ENCODE measurements at places on chromosomes 5 and 9.

- no peak for DNase-seq
These were observed 418.6 kb upstream of the TYRP1 start for GRCh38 chr9:12274577-12274976.

DNA sequence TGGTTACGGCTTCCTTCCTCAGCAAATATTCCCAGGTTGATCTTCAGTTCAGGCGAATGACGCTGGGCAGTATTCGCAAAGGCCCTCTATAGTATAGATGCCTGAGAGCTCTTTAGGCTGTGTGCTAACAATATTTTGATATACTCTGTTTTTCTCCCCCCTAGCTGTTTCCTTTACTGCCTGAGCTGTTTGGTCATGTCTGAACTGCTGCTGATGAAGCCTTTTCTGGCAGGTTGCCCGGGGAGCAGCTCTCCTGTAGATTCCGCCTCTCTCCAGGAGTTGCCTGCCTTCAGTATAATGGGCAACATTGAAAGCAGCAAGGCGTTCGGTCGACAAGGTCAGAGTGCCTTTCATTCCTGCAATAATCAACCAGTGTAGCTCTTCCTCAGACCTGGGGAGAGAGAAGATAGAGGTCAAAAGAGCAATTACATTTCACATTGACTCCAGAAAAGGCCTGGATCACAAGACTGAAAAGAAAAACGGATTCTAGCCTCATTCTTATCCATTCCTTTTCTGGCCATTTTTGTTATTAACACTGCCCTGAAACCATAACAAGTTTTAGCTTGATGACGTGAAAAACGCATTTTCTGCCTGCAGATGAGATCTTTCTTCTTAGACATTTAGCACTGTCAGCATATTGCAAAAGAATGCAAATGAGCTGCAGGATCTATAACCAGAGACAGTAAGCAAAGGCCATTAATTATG is 60.1 kb upstream of the ZNF608 start:
- DNase-seq: peak; percentile 9

DNA sequence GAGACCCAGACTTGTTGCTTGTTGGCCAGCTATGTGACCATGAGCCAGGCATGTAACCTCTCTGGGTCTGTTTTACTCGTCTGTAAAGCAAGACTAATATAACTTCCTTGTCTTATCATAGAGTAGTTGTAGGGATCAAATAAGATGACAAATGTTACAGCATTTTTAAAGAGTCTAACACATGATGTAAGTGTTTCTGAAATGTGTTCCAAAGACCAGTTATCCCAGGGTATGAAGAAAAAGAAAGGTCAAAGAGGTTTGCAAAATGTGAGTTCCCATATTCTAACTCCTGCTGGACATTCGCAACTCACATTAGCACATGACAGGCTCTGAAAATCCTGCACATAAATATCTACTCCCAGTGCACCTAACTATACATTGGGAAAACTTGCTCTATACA is 28.5 kb upstream of the MATR3 start:
- DNase-seq: no peak

- no peak for DNase-seq
These were observed 52.4 kb downstream of the FBXW11 start for GRCh38 chr5:171953860-171954701.

DNA sequence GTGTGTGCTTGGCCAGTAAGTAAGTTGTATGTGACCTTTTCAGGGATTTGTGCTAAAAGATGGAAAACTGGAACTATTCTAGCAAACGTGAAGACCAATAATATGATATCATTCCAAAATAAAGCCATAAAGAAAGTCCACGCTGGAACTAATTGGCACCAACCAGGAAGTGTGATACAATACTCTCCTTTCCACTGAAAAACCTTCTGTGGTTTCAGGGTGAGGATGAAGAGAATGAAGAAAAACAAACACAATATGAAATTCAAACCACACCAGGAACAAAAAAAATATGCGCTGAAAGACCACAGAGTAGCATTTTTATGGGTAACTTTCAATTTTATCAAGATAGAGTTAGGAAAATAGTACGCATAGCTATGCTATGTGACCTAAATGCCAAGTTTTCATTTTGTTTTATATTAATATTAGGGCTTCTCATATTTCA is 105.8 kb downstream of the EFNA5 start:
- no peak for DNase-seq

GRCh38 chr9:33850267-33850629 is 33.3 kb downstream of the UBE2R2 start:
- no peak for DNase-seq

DNA sequence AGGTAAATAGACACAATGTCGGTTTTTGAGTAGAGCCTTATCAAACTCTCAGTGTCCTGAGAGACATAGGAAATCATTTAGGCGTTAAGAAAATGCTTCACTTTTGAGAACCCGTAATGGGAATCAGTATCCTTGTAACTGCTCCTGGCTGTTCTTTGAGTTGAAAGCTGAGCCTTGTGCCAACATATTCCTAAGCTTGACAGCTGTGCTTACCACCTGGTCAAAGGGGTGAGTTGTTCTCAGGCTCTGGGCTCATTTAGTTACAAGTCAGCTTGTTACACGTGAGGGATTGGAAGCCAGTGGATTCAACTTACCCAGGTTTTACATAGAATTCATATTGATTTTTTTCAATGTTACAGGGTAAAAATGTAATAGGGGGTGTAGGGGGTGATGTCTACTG is 145.9 kb downstream of the GABRB2 start:
- no peak for DNase-seq

DNA sequence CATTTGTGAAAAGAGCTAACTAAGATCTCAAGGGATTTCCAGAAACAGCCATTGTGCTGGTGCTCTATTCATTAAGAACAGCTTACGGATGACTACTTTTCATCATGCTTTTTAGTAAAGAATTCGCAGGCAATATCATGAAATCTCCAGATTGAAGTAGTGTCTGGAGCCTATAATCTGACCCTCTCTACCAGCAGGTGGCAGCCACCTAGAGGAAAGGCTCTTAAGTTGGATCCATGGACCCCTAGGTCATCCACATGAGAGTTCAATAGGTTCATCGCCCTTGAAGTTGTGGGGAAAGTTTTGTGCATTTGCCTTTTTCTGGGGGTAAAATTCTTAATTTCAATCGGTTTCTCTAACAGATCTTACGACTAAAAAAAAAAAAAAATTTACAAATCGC is 82.3 kb downstream of the SLC1A3 start:
- peak; percentile 8 for DNase-seq

DNA sequence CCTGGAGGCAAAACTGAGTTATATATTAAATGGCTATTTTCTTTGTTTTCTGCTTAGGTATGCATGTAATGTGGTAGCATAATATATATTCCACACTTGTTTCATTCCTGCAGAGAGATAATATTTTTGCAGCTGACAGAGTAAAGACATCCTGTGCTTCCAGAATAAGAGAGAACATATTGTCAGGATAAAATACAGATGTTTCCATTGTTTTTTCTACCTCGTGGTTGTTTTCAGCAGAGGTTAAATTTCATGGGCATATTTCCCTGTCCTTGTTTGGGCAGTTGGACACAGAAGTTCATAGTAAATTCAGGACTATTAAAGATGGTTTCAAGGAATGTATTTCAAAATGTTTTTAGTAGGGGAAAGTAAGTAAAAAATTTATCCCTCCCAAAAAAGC is 47.6 kb upstream of the MEGF10 start:
- no peak for DNase-seq

DNA sequence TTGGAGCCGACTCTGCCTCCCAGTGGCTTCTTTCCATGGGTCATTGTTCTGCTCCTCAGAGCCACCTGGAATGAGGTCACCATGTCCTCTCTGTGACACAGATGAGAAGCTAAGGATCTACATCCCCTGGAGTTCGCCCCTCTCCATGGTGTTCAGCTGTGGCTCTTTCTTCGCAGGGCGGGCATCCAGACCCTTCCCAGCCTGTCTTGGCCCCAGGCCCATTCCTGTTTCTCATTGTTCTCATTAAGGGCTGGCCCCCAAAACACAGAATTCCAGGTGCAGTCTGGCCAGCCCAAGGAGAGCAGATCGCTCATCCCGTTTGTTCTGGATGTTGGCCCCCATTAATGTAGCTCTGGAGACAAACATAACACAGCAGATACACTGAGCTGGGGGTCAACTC is 66.4 kb upstream of the COL15A1 start:
- no peak for DNase-seq

- DNase-seq: peak; percentile 38
These were observed 603.3 kb downstream of the KIF4B start for GRCh38 chr5:155616779-155617392.

GRCh38 chr5:45687701-45688100 is 8.5 kb downstream of the HCN1 start:
- no peak for DNase-seq

GRCh38 chr9:706606-707459 is 134.7 kb upstream of the DMRT1 start:
- DNase-seq: peak; percentile 68

GRCh38 chr5:178671602-178672144 is 44.8 kb upstream of the CLK4 start:
- DNase-seq: no peak

DNA sequence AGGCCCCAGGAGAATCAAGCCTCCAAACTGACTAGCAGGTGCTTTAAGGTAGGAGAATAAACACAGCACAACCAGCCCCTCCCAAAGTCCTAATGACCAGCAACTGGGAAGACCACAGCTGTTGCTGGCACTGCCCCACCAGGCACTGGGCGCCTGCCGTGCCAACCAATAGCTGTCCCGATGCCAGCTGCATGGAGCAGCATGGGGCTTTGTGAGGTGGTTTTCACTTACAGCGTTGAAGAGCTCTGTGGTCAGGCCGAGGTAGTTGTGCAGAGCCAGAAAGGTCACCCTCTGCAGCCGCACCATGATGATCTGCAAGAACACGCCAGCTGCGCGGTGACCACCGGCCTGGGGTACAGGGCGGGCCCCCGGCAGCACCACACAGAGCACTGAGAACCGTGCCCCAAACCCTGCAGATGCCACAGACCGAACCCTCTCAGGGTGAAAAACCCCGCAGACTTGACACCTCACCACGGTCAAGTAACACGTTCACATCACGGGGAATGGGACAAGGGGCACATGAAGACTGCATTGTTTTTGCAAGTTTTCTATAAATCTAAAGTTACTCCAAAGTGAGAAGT is 28.7 kb downstream of the PNPLA7 start:
- DNase-seq: no peak

- no peak for DNase-seq
These were observed 29.5 kb downstream of the TGFBI start for GRCh38 chr5:136058039-136058971.

DNA sequence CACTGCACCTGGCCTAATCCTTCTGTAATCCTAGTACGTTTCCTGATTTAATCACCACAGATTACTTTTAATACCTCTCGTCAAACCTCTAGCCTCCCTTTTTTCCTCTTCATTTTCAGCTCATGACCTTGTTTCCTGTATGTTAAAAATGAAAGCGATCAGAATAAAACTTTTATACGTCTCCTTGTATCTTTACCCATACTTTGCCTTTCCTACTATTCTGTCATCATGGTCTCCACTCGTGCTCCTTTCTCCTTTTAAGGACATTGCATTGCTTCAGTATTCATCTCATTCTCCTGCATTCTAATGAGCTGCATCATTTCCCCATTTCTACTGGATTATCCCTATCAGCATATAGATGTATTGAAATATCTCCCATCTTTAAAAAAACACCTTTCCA is 8.5 kb downstream of the CDC42SE2 start:
- DNase-seq: no peak

GRCh38 chr9:35690294-35690613 is 529 bp upstream of the TPM2 start:
- no peak for DNase-seq

- peak; percentile 69 for DNase-seq
These were observed at the start of gene WNK2 for GRCh38 chr9:93183663-93184431. WNK2 (plus strand) TSS chr9:93184139; CDS start chr9:93184930, 791 bp downstream.

DNA sequence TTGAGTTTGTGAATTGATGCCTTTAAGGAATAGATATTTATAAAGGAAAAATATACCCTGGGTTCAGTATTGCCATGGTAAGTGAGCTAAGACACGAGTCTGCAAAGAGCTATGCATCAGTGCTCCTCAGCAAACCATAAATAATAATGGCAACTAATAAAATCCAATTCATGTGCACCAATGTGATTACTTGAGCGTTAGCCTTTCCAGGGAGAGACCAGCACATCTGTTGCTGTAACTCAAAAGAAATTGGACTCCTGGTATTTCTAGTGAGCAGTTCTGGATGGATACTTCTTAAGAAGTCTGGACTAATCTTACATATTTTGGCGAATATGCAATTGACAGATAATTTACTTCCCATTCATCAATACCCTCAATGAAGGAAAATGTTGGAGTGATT is 373.3 kb downstream of the ARHGEF28 start:
- DNase-seq: no peak

- DNase-seq: peak; percentile 68
These were observed 724 bp downstream of the PRRC2B start for GRCh38 chr9:131394464-131395156.

DNA sequence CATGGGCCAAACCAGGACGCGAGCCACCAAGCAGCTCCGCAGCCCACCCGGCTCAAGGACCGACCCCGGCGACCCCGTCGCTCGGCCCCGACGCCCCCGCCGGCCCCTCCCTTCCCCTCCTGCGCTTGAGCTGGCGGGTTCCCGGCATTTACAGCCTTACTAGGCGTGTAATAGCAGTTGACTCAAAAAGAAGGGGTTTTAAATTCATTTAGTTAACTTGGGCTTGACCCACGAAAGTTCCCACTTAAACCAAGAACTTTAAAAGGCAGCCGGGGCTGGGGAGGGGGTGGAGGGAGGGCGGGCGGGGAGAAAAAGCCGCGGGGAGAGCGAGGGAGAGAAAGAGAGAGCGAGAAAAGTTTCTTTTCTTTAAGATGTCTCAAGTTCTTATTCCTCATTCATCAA is 636 bp downstream of the PRDM12 start:
- DNase-seq: no peak

DNA sequence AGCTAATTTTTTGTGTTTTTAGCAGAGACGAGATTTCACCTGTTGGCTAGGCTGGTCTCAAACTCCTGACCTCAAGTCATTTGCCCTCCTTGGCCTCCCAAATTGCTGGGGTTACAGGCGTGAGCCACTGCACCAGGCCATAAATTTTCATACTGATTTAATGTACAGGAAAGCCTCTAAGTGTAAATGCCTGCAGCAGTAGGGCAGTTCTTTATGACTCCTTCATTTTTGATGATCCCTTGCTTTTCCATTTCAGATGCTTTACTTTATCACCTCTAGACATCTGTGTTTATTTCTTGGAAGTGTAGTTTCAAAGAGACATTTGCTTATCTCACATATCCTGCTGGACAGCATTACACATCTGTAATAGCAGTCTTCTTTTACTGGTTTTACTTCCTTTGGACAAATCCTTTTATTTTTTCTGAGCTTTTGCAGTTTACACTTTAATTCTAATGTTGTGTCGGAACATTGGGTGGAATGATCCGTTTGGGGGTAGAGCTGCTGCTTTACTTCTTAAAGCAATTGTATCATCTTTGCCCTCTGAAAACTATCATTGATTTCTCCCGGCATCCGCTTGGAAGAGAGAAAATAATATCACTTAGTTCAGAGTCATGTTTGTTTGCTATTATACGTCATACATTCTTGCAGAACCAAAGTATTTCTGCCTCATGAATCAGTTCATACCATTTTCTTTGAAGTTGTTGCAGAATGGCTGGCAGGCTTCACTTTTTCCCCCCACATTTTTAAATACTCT is 36.0 kb downstream of the SCGB3A1 start:
- DNase-seq: no peak

GRCh38 chr5:157519579-157520253 is 55.9 kb downstream of the ADAM19 start:
- no peak for DNase-seq
